ENCODE measurements at places on chromosomes 12 and 14.

DNA sequence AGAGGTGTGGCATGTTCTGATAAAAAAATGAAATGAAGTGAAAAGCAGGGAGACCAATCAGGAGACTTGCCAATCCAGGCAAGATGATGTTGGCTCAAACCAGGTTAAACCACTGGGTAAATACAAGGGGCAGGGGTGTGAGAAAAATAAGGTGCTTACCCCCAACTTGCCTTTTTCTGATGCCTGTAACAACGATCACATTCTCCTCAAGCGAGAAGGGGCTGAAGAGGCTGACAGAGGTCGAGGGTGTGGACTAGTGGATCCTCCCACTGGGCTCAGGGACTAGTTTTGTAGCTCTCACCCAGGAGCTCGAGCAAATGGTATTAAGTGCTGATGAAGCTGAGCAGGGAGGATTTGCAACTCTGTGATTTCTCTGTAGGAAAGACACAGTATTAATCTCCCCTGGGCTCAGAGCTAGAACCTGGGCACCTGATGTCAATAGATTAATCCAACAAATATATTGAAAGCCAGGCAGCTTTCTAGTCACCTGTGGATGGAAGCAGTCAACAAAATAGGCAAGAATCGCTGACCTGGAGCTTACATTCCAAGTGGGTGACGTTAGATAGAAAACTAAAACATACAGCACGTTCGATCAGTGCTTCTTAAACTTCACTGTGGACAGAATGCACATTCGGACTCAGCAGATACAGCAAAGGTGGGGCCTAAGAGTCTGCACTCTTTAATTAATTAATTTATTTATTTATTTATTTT is 15.2 kb upstream of the EAPP start:
- DNase-seq, result no peak

GRCh38 chr12:18799561-18799960 is 61.6 kb downstream of the CAPZA3 start:
- DNase-seq, result no peak

DNA sequence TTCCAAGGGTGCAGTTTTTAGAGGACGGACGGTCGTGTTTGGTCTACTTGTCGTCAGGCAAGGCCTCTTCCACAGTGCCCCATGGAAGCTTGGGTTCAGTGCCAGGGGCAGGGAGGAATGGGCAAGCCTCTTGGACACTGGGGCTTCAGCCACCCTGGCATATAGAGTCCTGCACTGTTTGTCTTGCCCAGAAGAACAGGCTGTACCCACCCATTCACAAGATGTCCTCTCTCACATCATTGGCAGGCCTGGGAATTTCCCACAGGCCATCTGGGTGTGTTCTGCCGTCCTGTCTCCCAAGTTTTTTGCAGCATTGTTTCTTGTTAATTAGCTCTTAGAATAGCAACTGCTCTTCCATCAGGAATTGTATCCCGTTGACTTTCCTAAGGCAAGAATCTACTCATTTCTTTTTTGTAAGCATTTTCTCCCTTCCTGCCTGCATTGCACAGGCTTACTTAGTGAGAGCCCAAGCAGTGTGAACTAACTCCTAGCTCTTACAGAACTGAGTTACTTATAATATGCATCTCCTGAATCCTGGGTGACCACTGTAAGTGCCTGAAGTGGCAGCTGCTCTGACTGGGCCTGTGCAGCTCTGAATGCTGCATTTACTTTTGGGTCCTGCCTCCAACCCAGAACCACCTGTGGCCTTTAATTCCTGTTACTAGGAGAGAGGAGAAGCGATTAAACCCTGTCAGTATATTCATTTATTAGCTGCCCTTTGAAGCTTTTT is 149.4 kb upstream of the HIF1A start:
- DNase-seq, result no peak

DNA sequence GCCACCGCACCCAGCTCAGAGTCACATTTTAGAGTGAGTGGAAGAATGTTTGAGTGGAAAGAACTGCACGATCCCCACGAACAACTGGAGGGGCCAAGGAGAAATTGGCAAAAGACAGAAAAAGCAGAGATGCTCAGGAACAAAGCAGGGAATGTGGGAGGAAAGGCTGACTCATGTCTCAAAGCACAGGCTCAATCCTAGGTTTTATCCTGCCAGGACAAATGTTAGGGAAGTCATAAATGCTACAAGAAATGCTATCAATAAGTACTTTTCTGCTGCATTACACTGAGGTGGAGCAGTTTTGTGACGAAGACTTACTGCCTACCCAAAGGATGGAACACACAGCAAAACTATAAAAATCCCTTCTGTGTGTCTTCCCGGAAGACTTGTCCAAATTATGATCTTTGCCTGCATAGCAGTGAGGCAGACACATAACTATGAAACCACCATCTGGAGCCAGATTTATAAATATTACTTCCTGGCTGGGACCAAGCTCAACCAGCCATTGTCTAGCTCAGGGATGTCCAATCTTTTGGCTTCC is 26.7 kb downstream of the NIN start:
- DNase-seq, result peak; percentile 44

GRCh38 chr14:57928732-57929131 is 62.8 kb upstream of the SLC35F4 start:
- no peak for DNase-seq

GRCh38 chr14:95418858-95419257 is 97.6 kb downstream of the SYNE3 start:
- DNase-seq, result no peak

DNA sequence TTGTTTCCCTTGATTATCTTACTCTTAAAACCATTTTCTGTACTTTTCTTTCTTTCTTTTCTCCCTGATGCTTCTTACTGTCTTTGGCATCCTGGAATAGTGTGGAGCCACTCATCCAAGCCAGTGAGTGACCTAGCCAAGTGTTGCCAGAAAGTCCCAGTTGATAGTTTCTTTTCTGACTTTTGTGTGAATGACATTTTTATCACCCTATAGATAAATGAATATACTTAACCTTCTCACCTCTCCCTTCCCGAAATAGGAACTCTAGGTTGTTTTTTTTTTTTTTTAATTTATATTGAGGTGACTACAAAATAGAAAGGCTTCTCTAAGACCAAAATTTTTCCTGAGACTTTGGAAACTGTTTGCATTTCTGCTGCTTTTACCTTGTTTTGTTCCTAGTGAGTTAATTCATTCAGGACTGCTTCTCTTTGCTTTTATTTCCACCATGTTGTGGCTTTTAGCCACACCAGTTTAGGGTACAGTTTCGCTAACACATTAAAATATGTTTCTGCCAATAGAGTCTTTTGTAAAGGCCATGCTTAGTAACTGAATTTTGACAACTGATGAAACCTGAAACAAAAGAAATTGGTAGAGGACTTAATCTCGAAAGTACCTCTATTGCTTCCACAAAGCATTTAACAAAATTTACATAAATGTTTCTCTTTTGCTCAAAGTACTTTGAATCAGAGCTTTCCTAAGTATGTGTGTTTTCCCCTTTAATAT is 194.6 kb downstream of the ERC1 start:
- DNase-seq, result no peak

GRCh38 chr14:89407856-89408255 is 9.2 kb downstream of the FOXN3 start:
- no peak for DNase-seq

DNA sequence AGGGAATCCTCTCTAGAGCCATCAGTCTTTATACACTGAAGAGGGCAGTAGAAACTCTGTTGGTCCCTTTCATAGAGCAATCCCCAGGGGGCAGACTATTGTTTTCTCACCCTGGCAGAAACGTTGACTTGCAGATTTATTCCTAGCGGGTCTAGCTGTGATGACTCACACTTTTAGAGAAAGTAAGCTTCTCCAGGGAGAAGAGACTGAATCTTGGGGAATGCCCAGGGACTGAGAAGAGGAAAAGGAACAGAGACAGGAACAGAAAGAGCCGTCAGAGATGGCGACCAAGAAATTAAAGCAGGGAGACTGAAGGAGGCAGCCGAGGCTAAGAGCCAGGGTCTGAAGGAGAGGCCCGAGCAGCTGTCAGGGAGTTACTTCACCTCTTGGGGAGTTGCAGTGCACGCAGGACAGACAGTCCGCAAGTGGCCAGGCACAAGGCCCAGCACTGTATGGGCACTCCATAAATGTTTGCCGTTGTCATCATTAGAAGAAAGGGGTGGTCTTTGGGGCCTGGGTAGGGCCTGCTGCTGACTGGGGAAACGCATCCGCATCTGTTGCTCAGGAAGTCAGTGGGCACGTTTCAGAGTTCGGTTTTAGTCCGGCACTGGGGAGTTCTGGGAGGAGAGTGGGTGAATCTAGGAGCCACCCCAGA is 13.0 kb downstream of the PLEKHG6 start:
- DNase-seq, result peak; percentile 91

Data from stromal cell of bone marrow (primary cell).